PC-3 (cell line): ENCODE measurements at places on chromosomes 16 and 17. TPM values are rescaled to one million over a fixed set of nuclear protein-coding genes. Genes with fewer than 3 reads are reported as not detected.

PYY gene
- not detected in 2 replicates for total RNA-seq

MPO gene
- total RNA-seq, result not detected in 2 replicates

ABCA6 gene
- not detected in 2 replicates for total RNA-seq

KCNJ18 gene
- 0.12 and 0.51 TPM in 2 replicates for total RNA-seq

KRTAP4-1 gene
- total RNA-seq, result not detected in 2 replicates
